ENCODE measurements at places on chromosomes 1 and 21. TPM values are rescaled to one million over a fixed set of nuclear protein-coding genes. Genes with fewer than 3 reads are reported as not detected.

The KIRREL1 gene
- total RNA-seq = 36.0 TPM

The CR1L gene
- total RNA-seq = 1.6 TPM

The CD101 gene
- total RNA-seq = 1.8 TPM

The AIM2 gene
- 0.39 TPM for total RNA-seq

The ACADM gene
- 49.7 TPM for total RNA-seq

The FCGR2B gene
- total RNA-seq = 2.8 TPM

The LAX1 gene
- 1.2 TPM for total RNA-seq

The MAB21L3 gene
- 1.4 TPM for total RNA-seq

The FAM78B gene
- 1.5 TPM for total RNA-seq

The SEC16B gene
- 9.6 TPM for total RNA-seq

The UBE2U gene
- not detected for total RNA-seq

The FAM167B gene
- 1.3 TPM for total RNA-seq

The WNT3A gene
- 0.39 TPM for total RNA-seq

- DNase-seq = no peak
Measured at GRCh38 chr1:93689521-93690223, 8.0 kb upstream of the BCAR3 start.

- DNase-seq = no peak
Measured at GRCh38 chr1:13737398-13737797, 37.4 kb downstream of the PRDM2 start.

DNA sequence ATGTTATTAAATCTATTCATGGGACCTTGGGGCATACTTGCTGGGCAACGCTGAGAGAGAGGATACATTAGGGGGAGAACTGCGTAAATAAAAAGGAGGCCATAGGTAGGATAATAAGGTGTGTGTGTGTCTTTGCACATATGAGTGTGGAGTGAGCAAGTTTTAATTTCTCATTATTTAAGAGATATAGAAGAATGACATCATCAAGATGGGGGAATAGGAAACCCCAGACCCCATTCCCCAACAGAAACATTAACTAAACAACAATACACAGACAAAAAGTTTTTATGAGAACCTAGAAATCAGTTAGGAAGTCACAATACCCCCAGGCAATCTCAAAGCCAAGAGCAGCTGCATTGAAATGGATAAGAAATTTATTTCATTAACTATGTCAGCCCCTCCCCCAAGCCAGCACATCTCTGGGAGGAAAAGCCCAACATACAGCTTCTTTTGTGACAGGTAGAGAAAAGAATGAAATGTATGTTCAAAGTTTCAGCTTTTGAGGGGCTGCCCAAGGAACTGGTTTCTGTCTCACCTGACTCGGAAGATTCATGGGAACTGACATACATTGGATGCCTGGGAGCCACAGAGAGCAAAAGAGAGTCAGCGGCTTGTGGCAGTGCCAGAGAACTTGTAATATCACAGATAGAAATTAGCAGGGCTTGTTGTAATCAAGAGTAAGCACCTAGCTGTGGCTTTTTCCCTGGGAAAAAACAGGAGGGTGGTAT is 234.3 kb upstream of the NFIA start:
- no peak for DNase-seq

GRCh38 chr1:235820061-235820460 is 46.6 kb downstream of the LYST start:
- DNase-seq = no peak

GRCh38 chr1:216073793-216074595 is 349.3 kb downstream of the USH2A start:
- DNase-seq = no peak

GRCh38 chr1:237834048-237834447 is 56.7 kb downstream of the ZP4 start:
- no peak for DNase-seq

GRCh38 chr1:66003690-66004089 is 211.0 kb downstream of the PDE4B start:
- no peak for DNase-seq

DNA sequence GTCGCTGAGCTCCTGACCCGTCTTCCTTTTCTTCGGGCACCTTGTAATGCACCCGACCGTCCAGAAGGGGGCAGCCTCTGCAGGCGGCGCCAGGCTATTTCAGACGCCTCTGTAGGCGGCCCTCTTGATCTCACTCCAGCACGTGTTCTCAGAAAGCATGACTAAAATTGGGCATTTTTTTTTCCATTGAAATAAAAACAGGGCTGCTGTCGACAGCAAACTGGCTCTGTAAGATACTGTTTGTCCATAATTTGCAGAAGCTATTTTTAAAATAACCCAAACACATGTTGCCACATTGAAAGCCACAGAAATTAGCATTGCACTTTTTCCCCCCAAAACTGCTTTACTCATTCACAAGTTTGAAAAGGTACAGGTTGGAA is 78.0 kb downstream of the STUM start:
- peak; percentile 63 for DNase-seq

DNA sequence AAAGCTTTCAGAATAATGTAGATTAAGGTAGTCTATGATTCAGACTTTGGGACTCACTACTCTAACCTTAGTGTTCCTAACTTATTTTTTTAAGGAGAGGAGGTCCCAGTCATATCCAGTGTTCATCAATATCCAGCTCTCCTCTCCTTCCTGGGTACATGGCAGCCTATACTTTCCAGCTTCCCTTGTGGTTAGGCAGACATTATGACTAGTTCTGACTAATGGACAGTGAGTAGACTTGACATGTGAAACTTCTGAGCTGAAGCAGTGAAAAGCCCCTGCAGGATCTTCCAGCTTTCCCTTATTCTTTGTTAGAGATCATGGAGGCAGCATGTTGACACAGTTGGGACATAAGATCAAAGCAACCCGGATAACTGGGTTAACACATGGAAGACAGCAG is 144.2 kb downstream of the PTPRU start:
- no peak for DNase-seq

DNA sequence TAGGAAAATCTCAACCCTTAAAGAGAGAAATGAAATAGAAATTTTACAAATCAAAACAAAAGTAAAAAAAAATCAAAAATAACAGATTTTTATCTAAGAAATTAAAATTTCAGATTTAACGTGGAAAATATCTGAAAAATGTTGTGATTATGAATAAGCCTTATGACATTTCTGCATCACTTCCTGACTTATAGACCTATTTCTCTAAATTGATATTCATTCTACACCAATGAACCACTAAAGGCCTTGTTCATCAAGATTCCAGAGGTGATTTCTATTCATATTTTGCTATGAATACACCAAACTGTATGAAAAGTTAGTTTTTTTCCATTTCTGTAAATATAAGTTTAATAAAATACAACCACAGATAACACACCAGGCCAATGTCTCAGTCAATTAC is 261.5 kb downstream of the SMYD3 start:
- no peak for DNase-seq

- no peak for DNase-seq
Measured at GRCh38 chr1:12179676-12180075, 12.9 kb downstream of the TNFRSF1B start.

GRCh38 chr1:48793863-48794262 is 17.2 kb upstream of the BEND5 start:
- DNase-seq = no peak

DNA sequence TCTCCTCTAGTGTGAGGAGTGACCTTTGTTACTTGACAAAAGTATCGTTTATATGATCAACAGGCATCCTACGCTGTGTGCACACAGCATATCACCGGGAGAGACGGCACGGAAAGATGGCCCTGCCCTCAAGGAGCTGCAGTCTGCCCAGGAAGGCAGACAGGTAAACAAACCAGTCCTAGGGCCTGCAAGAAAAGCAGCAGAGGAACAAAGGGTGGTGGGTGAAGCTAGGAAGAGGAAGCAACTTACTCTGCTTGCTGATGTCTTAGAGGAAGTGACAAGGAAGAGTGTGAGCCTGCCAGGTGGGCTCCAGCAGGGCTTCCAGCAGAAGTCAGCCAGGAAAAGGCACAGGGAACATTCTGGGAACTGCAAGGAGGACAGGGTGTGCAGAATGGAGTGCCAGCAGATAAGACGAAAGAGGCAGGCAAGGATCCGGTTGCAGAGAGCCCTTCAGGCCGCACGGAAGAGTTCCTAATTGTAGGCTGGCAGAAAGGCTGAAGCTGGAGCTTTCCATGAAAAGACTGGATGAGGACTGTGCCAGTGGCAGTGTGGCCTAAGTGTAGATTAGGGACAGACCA is 106.7 kb downstream of the SLC45A1 start:
- DNase-seq = no peak

- peak; percentile 97 for DNase-seq
Measured at GRCh38 chr1:235971571-235972310, 93.1 kb downstream of the NID1 start.

DNA sequence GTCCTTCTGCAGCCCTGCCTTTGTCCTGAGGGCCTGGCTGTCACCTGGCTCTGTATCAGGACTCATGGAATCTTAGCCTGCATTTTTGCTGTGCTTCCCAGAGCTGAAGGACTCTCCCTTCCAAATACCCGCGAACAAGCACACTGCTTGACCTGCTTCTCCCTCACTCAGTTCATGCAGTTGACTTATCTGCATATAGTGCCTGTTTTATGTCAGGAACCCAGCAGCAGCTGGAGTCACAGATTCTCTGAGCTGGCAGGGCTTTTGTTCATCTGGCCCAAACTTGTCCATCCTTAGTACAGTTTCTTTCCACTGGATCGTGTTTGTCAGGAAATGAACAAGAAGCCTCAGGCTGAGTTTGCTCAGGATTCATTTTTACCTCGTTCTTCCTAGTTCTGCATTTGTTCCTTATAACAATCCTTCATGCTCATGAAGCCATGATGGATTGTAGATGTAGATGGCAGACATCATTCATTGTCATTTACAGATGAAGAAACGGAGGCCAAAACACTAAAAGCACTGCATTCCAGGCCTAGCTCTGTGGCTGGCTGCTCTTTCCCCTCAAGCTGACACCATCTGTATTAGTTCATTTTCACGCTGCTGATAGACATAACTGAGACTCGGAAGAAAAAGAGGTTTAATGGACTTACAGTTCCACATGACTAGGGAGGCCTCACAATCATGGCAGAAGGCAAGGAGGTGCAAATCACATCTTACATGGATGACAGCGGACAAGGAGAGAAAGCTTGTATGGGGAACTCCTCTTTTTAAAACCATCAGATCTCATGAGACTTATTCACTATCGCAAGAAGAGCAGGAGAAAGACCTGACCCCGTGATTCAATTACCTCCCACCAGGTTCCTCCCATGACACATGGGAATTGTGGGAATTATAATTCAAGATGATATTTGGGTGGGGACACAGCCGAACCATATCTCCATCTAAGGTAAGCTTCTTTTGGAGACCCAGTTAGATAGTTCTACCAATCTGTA is 150.9 kb downstream of the HIVEP3 start:
- peak; percentile 48 for DNase-seq

- no peak for DNase-seq
Measured at GRCh38 chr1:241470361-241470760, 49.2 kb downstream of the FH start.

DNA sequence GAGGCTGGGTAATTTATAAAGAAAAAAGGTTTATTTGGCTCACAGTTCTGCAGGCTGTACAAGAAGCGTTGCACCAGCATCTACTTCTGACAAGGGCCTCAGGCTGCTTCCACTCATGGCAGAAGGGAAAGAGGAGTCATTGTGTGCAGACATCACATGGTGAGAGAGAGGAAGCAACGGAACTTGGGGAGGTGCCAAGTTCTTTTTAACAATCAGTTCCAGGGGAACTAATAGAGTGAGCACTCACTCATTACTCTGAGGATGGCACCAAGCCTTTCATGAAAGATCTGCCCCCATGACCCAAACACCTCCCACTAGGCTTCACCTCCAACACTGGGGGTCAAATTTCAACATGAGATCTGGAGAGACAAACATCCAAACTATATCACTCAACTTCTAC is 77.2 kb downstream of the DDAH1 start:
- no peak for DNase-seq

DNA sequence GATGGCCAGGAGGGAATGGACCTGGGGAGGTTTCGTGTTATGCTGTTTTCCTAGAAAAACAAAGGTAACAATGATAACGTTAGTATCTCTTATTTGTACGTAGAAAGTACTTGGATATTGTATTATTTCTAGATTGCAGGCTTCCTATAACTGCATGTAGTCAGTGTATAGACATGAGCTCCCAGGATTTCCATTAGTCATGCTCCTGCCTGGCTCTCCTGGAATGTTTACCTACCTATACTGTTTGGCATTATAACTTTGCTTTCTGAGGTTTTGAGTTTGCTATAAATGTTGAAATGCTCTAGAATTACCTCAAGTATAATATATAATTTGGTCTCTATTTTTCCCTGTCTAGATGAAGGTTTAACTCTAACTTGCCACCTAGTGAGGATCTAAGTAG is 66.1 kb downstream of the TTC3 start:
- DNase-seq = no peak

DNA sequence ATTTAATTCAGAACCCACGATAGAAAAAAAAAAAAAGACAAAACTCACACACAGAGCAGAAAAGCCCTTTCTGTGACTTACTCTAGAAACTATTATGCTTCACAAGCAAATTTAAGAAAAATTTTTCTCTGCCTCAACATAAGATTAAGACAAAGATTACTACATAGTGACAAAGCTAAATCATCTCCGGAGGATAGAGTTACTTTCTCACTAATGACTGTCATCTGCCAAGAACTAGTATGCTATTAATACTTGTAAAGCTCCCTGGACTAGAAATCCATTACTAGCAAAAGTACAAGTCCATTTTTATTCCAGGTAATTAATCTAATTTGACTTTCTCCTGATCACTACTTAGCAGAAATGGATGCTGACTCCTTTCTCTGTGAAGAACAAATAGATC is 25.9 kb downstream of the GREM2 start:
- no peak for DNase-seq
